NCI-H187 treated with DMSO at 0.1 percent for 48 hours (cell line): ENCODE measurements at places on chromosomes 16 and 17.

- no peak for DNase-seq
Measured at GRCh38 chr17:19345486-19346350, 16.8 kb downstream of the B9D1 start.

DNA sequence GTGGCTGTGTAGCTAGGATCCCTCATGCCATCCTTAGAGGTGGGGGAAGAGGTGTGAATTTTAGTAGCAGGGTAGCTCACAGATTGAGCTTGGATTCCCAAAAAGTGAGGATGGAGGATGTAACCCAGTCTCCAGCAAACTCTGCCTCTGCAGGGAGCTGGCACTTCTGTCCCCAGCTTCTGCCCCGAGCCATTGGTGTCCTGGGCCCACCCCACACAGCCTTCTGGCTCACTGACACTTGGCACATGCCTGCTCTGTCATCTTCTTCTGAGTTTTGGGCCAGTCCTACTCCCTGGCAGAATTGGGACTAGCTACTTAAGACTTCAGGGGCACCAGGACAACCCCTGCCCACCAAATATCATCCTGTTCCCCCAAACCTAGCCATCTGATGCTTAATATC lies 2.3 kb downstream of the CACNG5 start:
- no peak for DNase-seq

- DNase-seq: no peak
Measured at GRCh38 chr17:45357364-45357997, 40.7 kb upstream of the MAP3K14 start.

DNA sequence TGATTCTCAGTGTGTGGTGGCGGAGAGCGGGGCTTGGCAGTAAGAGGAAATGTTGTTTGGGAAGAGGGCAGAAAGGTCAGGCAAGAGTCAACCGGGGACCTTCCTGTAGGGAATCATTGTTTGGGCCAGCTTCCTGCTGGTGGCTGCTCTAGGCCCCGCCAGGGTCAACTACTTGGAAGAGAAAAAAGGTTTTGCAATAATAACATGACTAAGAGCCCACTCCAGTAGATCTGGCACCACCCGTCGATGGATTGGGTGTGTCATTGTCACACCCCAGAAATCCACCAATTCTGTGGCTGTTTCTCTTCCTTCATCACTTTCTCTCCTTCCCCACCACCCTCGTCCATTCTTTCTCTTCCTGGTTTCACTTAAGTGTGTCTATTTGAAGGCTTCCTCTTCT lies 4.2 kb upstream of the KRT24 start:
- no peak for DNase-seq

- DNase-seq: no peak
Measured at GRCh38 chr17:83153681-83154310, 74.4 kb downstream of the METRNL start.

DNA sequence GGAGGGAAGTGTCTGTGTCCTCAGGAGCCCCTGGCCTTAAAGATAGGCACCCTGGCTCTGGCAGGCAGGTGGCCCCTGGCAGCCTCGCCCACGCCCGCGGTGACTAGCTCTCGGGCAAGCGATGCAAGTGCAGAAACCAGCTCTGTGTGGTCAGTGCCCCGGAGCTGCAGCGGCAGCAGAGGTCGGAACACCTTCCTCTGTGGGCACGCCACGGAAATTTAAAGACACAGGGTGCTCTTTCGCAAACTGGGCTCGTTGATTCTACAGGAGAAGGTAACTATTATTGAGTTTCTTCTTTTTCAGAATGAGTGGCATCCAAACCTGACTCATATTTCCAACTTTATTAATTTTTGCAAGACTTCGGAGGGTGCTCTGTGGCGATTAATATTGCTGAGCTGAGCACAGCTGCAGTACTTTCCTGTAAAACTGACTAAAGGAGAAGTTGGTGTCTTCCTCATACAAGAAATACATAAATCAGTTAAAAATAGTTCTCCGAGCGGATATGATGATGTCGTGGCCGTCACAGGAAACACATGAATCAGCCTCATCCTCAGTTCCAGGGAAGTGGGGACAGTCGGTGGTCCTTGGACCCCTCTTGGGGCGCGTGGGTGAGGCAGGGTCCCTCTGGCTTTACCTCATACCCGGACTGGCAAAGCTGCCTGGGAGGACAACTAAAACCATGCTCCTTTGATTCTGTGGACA lies 120.2 kb downstream of the METRNL start:
- DNase-seq: no peak

- DNase-seq: no peak
Measured at GRCh38 chr16:48959204-48959603, 322.4 kb downstream of the CBLN1 start.

GRCh38 chr17:50060951-50061712 lies 5.2 kb downstream of the ITGA3 start:
- DNase-seq: no peak

DNA sequence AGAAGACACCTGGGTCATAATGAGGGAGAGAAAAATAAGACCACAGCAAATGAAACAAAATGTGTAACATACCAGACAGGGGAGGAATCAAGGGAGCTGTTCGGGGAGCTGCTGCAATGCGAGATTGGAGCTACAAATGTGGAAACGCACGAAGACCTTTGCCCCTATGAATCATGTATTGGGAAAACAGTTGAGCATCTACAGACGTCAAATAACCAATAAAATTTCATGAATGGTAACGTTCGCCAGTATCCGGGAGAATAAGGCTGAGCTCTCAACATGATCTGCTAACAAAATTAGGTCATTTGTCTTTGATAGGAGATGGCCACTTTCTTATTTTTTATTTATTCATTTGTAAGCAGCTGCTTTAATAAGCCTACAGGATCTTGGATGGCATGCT lies 486.2 kb upstream of the RBFOX1 start:
- DNase-seq: no peak
